Activated CD8-positive, alpha-beta T cell treated with anti-CD3 and anti-CD28 coated beads, Interleukin-2, amount 10 ng/mL, durations not matched to agents 7 days and 5 days (primary cell): ENCODE measurements at places on chromosomes 1 and 21.

DNA sequence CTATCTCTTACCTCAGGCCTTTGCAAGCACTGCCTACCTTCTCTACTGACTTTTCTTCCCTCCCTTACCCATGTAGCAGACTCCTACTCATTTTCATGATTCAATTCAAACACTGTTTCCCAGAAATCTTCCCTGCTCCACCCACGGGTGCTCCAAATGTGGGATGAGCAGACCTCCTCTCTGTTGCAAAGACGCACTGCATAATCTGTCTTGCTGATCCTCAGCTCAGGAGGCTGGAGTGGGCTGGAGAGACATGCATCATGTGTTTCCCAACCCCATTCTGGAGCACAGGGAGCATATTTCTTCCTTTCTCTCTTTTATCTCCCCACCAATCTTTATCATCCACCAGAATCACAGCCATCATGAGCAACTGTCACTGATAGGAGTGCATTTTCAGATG, 459.9 kb upstream of the NFIA start:
- DNase-seq, result no peak

DNA sequence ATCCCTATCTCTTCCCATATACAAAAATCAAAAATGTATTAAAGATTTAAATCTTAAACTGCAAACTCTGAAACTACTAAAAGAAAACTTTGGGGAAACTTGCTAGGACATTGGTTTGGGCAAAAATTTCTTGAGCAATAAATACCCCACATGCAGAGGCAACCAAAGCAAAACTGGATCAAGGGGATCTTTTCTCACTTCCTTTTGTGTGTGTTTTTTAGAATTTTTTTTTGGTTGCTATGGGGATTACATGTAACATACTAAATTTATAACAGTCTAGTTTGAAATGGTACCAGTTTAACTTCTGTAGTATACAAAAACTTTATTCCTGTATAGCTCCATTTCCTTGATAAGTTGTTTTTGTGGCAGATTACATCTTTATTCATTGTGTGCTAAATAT, 16.8 kb downstream of the MAST2 start:
- no peak for DNase-seq

- no peak for DNase-seq
Measured at GRCh38 chr21:31592963-31593560, 66.4 kb upstream of the SOD1 start.

DNA sequence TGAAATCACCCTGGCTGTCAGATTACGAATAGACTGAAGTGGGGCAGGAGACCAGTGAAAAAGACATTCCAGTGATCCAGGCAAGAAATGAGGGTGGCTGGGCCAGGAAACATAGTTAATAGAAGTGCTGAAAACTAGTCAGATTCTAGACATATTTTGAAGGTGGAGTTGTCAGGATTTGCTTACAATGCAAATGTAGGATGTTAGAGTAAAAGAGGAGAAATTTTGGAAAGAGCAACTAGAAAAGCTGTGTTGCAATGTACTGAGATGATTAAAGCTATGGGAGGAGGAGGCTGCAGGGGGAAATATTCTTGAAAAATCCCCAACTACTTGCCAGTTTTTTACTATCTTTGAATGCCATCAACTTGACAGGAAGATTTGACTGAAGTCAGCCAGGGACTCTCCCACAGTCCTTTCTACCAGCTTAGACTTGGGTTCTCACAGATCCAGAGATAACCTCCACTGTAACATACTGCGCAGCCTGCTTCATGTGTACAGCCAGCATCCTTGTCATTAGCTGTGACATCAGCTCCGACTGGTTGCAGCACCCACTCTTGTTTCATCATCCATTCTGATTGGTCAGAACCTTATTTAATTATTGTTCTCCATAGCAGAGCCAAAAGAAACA, 109.7 kb downstream of the TSEN15 start:
- no peak for DNase-seq

DNA sequence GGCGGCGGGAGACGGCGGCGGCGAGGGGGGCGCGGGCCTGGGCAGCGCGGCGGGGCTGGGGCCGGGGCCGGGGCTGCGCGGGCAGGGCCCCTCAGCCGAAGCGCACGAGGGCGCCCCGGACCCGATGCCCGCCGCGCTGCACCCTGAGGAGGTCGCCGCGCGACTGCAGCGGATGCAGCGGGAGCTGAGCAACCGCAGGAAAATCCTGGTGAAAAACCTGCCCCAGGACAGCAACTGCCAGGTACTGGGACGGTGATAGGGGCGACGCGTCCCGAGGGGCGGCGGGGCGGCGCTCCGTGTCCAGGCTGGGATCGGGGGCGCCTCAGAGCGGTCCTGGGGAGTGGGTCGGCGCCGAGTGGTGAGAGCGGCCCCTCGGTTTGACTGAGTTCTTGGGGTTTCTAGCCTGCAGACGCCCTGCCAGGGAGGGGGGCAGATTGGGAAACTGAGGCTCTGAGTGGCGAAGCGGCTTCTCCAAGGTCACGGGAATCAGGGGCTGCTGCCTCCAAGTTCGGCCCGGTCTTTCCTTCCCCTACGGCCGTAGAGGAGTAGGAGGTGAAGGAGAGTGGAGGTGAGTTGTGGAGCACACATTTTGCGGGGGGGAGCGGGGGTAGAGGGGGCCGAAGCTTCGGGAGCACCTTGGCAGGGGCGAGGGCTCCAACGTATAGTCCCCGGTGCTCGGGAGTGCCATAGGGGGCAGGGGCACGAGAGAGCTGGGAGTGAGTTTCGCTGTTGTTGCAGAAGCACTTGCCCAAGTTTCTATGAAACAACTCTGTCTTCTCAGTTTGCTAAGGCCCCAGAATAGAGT, 508 bp downstream of the RAVER2 start:
- no peak for DNase-seq

GRCh38 chr1:205928317-205928716, 14.9 kb downstream of the SLC26A9 start:
- no peak for DNase-seq

DNA sequence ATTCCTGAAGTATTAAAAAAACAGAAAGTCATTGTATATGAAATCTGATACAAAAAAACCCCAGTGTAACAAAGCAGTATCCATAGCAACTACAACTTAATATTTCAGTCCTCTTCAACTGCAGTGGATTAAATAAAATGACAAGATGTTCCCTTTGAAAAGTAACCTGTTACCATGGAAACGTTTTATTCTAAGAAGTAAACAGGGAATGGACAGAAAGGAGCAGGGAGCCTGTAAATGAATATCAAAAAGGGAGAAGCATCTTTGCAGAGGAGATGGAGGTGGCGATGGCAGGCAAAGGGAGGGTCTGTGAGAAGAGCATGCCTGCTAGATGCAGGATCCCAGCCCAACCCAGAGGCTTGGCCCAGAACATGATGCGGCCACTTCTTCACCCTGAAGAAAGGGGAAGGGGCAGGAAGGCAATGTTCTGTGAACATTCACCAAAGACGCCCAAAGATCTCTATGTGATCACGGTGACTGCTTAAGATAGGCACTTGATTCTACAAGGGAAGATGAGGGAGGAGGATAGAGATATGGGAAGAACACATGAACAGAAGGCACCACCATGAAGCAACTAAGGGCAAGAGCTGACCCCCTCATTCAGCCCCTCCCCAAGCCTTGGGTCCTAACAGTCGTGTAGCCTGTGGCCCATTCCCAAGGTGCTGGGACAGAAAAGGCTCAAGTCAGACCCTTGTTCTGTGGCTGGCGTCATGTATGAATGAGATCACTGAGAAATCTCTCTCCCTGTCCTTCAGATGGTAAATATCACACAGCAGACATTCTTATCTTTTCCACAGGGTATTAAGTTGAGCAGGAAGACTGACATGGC, 200.0 kb downstream of the SLC45A1 start:
- no peak for DNase-seq

- DNase-seq, result no peak
Measured at GRCh38 chr1:119687434-119688079, 24.2 kb upstream of the PHGDH start.

GRCh38 chr1:113929750-113930498, 800 bp downstream of the HIPK1 start:
- peak; percentile 67 for DNase-seq

DNA sequence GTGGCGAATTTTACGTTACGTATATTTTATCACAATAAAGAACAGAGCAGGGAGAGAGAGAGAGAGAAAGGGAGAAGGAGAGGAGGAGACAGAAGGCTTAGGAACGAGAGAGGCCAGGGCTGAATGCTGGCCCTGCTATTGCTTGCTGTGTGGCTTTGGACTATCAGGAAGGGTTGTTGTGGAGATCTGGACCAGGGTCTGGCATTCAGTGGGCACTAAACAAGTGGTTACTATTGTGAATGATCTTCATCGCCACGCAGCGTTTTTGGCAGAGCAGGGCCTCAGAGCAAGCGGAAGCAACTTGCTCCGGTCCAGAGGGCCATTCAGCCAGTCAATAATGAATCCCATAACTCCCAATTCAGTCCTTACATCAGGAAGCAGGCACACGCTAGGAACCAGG, 26.4 kb downstream of the PIK3C2B start:
- no peak for DNase-seq

GRCh38 chr21:28523367-28523766, 469.3 kb downstream of the LTN1 start:
- no peak for DNase-seq

GRCh38 chr1:76950306-76950705, 83.0 kb downstream of the ST6GALNAC5 start:
- no peak for DNase-seq

DNA sequence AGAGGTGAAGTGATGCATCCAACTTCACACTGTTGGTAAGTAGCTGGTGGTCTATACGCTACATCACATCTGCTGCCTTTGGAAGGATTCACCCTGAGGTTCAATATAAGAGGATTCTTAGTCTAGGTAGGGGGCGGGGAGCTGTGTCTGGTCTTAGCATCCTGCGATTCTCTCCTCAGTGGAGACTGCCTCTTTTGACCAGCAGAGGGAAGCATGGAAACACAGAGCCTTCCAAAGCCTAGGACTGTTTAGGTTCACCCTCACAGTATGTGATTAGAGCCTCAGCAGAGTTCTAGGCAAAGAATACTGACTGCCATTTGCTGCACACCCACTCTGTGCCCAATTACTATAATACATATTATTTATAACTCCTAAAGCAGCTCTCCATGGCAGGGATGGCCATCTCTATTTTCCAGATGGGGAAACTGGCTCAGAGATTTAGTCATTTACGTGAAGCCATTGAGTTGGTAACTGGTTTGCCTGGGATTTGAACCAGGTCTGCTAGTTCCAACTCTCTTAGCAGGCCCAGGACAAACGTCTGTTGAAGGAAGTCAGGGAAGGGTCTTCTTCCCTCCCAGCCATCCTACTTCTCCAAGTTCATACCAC, 28.9 kb upstream of the EFCAB14 start:
- no peak for DNase-seq

DNA sequence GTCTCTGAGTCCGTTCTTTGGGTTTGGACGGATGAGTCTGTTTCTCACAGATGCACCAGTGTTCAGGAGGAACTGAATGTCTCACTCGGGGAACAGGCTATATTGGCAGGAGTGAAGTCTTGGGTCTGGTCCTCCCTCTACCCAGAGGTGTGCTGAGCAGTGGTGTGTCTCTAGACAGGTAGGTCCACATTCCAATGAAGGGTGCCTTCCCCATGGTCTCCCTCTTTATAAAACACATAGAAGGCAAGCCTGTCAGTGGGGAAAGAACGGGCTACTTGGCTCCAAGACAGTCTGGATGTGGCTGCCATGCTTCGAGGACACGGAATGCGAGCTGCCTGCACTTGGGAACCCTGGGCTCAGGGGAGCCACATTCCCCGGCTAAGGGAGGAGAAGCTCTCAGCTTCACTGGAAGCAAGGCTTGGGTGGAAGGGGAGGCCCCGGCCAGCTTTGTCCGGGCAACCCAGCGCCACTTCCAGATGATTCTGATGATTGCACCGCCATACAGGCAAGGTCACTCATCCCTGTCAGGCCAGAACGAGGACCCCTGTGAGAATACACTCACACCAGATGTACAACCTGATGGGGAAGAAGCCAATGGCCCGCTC, 29.7 kb upstream of the RIPK4 start:
- DNase-seq, result no peak

- DNase-seq, result no peak
Measured at GRCh38 chr1:191528275-191528674, 630.0 kb upstream of the RGS18 start.

GRCh38 chr21:26391166-26391565, 181.9 kb downstream of the CYYR1 start:
- DNase-seq, result no peak

GRCh38 chr1:115429884-115430283, 91.8 kb upstream of the NGF start:
- DNase-seq, result no peak

DNA sequence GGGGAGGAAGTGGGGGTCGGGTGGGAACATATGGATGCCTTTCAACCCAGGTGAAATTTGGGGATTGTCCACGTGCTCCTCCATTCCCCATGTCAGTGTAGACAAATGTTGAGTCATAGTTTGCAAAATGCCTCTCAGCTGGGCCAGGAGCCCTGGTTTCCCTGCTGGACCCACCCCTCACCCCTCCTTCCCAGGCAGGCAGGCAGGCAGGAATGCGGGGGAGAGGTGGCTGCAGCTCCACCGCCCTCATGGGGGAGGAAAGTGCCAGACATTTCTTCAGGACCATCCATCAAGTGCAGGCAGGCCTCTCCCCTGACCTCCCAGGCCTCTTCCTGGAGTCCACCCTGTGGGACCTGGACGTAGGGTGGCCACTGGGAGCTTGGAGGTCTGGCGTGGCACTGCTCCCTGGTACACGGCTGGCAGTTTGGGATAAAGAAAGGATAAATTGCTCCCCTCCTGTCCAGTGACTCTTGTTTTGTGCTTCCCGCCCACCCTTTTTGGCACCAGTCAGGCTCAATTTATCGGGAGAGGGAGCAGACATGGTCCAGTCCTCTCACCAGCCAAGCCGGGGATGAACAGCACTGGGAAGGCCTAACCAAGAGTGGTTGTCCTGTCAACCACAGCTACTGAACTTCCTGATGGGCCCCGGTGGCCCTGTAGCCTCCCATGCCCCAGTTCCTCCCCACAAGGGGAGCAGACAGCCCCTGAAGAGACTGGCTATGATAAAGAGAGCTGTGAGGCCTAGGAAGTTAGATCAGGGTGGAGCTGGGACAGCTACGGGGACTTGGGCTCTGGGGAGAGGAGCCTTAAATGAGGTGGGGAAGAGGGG, 18.9 kb downstream of the NPR1 start:
- no peak for DNase-seq

- DNase-seq, result no peak
Measured at GRCh38 chr1:103953386-103953785, 203.7 kb downstream of the AMY1C start.
